ENCODE measurements at places on chromosomes 7 and 10.

DNA sequence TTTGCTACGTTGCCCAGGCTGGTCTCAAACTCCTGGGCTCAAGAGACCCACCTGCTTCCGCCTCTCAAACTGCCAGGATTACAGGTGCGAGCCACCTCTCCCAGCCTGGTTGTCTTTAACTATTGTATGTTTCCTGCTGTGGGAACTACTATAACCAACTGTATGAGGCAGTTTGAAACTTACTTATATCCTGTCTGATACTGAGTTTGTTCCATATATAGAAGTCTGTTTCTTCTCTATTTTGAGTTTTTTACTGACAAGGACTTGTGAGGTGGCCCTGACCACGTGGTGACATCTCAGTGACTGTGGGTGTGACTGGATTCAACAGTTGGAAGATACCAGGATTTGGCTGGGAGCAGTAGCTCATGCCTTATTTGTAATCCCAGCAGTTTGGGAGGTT is 14.2 kb downstream of the FBH1 start:
- no peak for DNase-seq

DNA sequence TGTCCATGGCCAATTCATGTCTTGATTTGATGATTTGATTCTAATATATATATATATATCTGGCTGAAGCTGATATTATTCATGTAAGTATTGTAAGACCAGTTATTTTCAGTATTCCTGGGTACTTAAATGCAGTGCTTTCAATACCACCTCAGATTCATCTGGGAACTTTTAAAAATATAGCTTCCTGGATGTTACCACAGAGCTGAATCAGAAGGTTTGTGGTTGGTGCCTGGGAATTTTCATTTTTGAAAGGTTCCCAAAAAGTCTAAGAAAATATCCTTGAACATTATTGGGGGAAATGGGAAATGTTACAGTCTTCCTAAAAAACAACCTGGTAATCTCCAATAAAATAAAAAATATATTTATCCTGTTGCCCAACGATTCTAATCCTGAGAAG is 10.7 kb upstream of the PPP3CB start:
- DNase-seq, result no peak

DNA sequence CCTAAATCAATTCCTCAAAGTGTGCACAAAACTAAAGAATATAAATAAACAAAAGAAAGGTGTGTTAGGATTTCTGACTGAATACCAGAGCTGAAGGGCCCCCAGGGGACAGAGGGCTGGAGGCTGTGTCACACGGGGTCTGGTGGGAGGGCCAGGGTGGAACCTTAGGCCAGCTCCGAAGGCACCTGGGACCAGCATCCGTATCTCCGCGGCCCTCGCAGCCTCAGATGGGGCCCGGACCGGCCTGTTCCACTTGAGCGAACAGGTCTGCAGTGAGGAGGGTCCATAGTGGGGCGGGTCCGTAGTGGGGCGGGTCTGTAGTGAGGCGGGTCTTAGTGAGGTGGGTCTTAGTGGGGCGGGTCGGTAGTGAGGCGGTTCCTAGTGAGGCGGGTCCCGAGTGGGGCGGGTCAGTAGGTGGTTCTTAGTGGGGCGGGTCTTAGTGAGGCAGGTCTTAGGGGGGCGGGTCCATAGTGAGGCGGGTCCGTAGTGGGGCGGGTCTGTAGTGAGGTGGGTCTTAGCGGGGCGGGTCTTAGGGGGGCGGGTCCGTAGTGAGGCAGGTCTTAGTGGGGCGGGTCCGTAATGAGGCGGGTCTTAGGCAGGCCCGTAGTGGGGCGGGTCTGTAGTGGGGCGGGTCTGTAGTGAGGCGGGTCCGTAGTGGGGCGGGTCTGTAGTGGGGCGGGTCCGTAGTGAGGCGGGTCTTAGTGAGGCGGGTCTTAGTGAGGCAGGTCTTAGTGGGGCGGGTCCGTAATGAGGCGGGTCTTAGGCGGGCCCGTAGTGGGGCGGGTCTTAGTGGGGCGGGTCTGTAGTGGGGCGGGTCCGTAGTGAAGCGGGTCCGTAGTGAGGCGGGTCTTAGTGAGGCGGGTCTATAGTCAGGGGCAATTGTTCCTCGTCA is 15.1 kb downstream of the GPR146 start:
- DNase-seq, result no peak

- no peak for DNase-seq
Measured at GRCh38 chr7:159038066-159038465, 106.6 kb downstream of the VIPR2 start.

- DNase-seq, result no peak
Measured at GRCh38 chr7:132205509-132205908, 370.8 kb downstream of the PLXNA4 start.

- DNase-seq, result no peak
Measured at GRCh38 chr7:51325261-51325676, 8.7 kb upstream of the COBL start.

DNA sequence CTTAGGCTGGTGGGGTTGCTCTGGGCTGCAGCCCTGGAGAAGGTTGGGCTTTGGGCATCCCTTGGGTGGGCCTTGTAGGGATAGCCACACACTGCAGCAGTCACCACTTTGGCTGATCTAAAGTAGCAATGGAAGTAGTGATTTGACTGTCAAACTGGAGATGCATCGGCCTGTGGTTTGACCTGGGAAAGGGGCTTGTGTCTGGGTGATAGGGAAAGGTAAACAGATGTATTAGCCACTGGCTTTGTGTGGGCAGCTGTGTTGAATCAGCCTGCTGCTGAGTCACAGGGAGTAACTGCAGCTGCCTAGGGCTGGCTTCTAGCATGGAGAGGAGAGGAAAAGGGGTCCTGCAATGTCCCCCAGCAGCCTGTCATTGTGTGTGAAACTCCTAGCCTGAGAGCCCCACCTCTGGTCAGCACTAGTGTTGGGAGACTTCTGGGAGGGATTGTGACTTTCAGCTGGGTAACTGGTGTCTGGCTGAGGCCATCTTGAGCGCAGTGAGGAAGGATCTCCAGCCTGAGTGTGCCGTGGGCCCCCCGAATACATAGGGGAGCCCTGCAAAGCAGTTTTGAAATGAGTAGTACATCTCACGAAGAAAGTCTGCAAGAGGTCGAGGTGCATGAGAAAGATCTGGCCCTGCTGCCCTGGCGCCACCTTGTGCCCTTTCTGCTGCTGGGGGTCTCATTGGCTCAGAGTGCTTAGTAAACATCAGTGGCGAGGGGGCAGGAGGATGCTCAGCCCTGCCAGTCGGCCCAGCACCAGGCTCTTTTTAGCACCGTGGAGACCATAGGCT is 117.3 kb downstream of the FANK1 start:
- DNase-seq, result peak; percentile 5

- no peak for DNase-seq
Measured at GRCh38 chr7:134046594-134047128, 80.5 kb upstream of the LRGUK start.

- no peak for DNase-seq
Measured at GRCh38 chr7:120097020-120097419, 176.0 kb upstream of the KCND2 start.

GRCh38 chr10:1117651-1118050 is 61.5 kb downstream of the WDR37 start:
- no peak for DNase-seq

GRCh38 chr10:108358912-108359311 is 1194.4 kb upstream of the SORCS1 start:
- DNase-seq, result no peak

Measured in effector memory CD8-positive, alpha-beta T cell (primary cell).